ENCODE measurements at places on chromosomes 12 and 14.

GRCh38 chr14:61104358-61104757, 123.3 kb downstream of the SLC38A6 start:
- DNase-seq: no peak

DNA sequence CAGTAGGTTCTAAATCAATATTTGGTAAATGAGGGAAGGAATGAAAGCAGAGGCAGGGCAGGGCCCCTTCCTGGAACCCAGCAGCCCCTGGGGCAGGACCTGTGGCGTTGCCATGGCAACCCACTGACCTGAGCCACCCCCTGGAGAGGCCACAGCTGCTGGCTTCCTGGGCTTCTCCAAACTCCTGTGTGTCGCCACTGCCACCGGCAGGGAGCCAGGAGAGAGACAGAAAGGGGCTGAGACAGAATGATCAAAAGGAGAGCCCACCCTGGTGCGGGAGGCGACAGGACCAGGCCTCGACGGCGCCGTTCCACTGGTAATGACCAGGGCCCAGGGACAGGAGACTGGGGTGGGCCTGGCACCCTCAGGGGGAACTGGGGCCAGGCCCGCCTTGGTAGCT, 18.2 kb downstream of the RFX4 start:
- DNase-seq: no peak

DNA sequence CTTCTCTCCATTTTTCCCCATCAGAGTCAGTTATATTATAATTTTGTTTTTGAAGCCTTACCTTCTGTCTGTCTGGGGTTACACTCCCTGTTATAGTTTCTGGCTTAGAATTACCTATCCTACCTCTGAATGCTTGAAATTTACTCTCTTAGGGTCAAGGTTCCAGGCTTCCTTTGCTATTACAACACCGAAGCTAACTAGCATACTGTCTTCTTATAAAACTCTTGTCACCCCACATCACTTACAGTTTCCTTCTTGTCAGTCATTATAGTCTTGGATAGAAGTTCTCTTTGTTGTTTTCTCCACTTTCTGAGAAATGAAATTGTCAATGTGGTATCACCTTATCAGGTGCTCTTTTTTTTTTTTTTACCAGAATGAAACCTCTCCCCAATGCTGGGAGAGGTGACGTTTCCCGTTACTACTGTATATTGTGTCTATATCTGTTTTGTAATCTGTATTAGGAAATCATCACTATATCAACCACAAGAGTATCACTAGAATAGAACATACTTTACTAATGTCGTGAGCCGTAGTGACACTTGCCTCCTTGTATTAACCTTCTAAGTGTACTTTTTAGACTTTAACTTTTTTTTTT, 69.2 kb upstream of the PSMA6 start:
- no peak for DNase-seq

DNA sequence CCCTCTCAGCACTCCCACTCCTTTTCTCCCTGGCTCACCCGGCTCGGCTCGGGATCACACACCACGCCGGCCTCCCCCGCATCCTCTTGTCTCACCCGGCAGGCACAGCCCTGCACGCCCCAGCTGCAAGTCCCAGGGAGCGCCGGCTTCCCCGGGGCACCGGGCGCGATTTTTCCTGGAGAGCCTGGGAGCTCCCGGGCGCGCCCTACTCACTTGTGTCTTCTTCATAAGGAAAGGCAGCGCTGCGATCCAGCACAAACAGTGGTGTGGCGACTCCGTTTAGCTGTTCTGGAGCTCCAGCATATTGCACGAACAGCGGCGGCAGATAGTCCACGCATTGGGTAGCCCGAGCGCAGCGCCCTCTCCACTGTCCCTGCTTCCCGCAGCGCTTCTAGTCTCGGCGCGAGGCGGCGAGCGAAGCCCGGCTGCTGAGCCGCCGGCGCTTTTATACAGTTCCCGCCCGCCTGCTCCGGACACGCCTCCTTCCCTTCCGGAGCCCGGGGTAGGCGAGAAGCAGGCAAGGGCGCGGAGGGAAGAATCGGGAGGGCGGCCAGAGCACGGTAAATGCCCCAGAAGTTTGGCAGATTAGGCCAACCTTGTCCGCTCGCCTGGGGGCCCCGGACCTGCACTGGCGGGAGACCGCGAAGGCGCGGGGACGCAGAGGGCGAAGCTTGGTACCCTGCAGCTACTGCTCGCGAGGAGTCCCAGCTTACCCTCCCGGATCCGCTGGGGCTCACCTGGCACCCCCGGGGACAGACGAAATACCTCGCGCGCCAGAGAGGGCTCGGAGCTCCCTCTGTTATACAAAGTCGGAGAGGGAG, at the start of gene KITLG:
Gene KITLG, minus strand, starts transcription at position 421 of the 821 bp plus-strand sequence. Its CDS starts 193 bp downstream, at position 228.
- peak; percentile 81 for DNase-seq

GRCh38 chr14:91286530-91286937, 42.0 kb upstream of the GPR68 start:
- DNase-seq: peak; percentile 89

- no peak for DNase-seq
Measured at GRCh38 chr12:6758506-6759095, 5.7 kb upstream of the MLF2 start.

GRCh38 chr14:54220704-54221431, 175.9 kb upstream of the CDKN3 start:
- no peak for DNase-seq

DNA sequence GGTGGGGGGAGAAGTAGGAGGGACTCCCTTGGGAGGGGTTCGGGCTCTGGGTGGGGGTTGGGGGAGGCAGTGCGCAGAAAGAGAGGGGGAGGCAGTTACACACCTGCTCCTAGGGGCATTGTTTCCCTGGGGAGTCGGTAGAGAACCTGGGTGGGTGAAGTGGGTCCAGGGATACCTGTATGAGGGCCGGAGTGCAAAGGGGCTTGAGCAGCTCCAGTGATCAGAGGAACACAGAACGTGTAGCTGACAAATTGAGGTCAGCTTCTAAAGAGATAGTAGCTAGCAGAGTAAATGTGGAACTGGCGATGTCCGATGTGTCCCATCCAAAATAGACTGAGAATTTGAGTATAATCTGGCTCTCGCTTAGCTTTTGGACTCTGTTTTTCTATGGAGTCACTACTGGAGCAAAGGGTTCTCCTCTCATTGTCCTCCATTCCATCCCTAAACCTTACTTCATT, 502 bp downstream of the SMARCD1 start:
- no peak for DNase-seq

DNA sequence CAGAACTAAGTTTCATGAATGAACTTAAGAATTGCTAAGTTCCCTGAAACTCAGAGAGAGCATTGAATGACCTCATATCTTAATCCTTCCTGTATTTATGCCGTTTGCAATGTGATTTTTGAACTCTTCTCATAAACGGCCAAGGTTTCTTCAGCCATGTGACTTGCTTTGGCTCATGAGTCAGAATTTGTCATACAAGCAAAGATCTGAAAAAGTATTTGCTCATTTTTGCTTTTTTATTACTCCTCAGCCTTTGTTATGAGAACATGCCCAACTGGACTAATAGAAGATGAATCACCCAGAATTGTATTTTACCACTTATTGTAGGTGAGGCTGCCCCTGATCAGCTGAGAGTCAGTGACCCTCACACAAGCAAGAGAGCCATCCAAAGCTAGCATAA, 693.8 kb downstream of the BCL11B start:
- no peak for DNase-seq

DNA sequence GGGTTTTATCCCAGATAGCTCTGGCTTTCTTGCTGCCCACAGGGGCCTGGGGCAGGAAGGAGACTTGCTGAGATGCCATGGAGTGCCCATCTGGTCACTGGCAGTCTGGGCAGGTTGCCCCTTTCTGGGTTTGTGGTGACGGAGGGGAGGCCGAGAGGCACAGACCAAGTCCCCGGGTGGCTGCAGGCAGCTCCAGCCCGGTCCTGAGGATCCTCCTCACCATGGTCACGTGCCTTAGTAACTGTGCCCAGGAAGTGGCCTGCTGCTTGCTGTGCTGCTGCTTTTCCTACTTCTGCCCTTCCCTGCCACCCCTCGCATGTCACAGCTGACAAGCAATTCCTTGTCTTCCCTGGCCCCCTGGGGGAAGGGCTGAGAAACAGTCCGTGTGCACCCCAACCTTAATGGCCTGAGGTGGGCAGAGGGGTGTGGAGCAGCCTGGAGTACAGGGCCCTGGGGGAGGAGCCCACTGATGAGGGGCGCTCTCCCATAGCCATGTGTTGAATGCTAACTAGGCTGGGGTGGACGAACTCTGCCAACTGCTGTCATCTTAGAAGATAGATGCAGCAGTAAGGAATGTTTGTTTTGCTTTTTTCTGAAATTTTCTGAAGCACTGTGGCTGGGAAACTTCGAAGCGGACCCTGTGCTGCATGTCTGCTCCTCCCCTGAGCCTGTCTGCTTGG, 54.9 kb upstream of the SRSF5 start:
- DNase-seq: no peak

DNA sequence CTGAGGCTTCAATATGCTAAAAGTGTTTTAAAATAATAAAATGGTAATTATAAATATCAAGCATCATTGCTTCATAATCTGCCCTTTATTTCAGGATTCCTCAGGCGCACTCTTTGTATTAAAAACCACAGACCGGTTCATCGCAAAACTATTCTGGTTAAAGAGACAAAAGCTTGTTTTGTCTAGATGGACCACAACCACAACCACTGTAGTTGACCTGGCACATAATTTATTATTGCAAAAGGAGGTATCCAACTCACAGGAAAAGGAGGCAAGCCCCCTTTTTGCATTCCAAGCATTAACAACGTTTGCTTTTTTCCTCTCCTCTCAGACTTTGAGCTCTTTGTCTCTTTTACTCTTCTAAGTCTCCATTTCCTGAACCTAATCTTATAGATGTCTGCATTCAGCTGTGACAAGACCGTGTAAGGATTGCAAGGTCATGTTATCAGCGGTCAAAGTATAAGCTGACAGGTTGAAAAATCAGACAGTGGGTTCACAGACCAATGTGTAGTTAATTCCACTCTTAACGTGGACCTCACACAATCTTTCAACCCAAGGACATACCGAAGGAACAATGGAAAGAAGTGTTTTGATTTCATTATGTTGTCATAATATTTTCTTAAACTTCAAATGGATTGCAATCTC, 1057.6 kb downstream of the GALC start:
- no peak for DNase-seq

- DNase-seq: no peak
Measured at GRCh38 chr12:109845824-109846205, 12.6 kb upstream of the TRPV4 start.

DNA sequence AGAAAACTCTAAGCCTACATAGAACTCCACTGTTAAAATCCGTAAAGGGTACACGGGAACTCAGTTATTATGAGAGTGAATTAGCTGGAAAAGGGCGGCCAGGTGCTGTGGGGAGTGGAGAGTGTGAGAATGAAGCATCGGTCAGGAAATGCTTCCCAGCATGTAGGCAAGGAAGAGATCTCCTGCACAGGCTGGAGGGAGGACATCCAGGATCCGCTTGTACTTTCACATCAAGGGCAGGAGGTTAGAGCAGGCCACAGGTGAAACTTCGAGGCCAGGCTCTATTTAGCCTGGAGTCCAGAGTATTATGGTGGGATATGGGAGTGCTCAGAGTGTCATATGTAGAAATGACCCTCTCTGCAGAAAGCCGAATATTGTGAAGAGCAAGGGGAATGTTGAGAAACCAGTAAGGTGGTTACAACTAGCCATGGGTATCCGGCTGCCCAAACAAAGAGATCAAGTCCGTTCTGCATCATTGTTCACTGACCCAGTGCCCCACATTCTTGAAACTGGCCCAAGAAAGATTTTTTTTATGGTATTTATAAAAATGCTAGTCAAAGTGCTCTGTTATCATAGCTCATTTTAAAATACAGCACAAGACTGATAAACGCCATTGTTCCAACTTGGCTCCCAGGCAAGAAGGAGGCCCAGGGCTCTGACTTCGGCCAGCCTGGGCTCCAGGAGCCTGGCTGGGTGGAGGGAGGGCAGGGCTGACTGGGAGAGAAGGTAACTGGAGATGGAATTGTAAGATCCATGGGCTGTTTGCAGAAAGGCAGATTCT, 79.4 kb upstream of the HIF1A start:
- no peak for DNase-seq

- DNase-seq: no peak
Measured at GRCh38 chr12:113226696-113227568, 5.7 kb downstream of the TPCN1 start.

DNA sequence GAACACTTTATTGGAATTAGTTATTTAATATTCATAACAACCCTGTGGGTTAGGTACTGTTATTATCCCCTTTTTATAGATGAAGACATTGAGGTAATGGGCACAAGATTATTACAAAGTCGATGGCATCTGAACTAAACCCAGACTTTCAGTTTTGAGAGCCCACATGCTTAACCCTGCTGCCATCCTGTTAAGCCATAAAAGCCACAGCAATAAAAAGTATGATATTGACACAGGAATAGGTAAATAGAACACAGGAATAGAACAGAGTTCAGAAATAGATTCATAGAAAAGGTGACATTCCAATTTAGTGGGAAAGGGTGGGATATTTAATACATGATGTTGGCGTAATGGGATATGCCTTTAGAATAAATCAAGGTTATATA, 119.8 kb downstream of the SLC38A1 start:
- DNase-seq: no peak

DNA sequence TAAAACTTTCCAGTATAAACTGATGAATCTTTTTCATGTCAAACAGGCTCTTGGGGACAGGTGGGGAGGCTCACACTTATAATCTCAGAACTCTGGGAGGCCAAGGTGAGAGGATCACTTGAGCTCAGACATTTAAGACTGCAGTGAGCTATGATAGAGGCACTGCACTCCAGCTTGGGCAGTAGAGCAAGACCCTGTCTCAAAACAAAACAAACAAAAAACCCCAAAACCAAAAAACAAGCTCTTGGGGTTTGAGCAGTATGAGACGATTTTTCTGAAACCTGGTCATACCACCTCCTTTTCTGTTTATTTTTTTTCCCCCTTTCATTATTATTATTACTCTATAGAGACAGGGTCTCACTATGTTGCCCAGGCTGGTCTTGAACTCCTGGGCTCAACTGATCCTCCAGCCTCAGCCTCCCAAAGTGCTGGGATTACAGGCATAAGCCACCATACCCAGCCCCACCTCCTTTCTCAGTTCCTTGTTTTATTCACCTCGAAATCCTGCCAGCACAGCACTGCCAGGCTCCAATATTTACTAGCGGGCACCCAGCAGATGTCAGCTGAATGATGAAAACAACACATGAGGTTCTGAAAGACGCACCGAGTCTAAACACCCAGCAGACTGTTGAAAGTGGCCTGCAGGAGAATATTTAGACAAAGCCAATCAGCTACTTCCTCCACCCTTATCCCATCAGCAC, 19.5 kb upstream of the CDK17 start:
- DNase-seq: no peak
